ENCODE measurements at places on chromosomes 16 and 17.
A peak's percentile ranks its signal among the peaks of the same experiment; 100 is the strongest.

DNA sequence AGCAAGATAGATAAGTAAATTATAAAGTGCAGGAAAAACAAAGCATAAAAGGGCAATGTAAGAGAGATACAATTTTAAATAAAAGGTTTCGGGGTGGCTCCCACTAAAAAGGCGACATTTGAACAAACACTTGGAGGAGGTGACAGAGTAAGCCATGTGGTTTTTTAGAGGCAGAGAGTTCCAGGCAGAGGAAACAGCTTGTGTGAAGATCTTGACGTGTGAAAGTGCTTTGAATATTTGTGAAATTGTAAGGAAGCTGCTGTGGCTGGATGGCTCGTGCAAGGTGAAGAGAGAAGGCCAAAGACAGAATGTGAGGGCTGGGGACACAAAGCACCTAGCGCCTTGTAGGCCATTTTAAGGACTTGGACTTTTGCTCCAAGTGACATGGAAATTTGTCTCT, 28.6 kb upstream of the HYDIN start:
- DNase-seq, result no peak

DNA sequence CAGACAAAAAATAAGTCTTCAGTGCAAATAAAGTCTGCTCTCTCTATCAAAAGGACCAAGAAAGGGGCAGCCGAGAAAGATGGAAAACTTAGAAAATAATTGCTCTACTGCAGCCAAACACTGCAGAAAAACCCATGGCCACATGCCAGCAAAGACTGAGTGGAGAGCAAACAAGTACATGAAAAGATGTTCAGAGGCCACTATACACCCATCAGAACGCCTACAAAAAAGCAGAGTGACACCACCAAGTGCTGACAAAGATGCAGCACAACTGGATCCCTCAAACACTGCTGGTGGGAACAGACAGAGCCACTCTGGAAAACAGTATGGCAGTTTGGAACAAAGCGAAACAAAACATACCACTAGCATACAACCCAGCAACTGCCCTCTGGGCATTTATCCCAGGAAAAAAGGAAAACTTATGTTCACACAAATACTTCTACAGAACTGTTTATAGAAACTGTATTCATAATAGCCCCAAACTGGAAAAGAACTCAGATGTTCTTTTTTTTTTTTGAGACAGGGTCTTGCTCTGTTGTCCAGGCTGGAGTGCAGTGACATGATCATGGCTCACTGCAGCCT, 36.7 kb downstream of the KIAA0753 start:
- DNase-seq, result no peak

- no peak for DNase-seq
Measured at GRCh38 chr16:88886420-88886844, 20.0 kb upstream of the PABPN1L start.

- DNase-seq, result peak; percentile 27
Measured at GRCh38 chr17:72124438-72124775, 3.6 kb downstream of the SOX9 start.

DNA sequence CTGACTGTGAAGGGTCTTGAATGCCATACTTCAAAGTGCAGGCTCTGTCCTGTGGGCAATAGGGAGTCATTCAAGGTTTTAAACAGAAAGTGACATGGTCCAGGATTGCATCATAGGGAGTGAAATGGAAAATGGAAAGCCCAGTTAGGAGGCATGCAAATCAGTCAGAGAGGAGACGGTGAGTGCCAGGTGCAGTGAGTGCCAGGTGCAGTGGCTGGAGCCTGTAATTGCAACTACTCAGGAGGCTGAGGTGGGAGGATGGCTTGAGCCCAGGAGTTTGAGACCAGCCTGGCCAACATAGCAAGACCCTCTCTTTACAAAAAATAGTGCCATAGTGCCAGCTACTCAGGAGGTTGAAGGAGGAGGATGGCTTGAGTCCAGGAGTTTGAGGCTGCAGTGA, 35.2 kb upstream of the SIAH1 start:
- DNase-seq, result no peak

DNA sequence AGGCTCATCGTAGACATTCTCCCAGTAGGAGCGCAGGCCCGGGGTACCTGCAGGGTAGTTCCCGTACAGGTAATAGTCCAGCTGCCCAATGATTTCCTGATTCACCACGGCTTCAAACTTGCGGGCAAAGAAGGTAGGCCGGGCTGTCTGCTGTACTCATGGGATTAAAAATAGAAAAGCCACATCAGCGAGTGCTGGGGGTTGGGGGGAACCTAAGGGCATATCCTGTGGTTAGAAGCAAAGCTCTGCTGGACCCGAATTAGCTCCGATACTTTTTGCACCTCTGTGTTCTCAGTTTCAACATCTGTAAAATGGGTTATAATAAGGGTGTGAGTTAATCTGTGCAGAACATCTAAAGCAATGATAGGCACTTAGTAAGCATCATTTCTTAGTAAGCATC, 336.2 kb downstream of the XYLT1 start:
- no peak for DNase-seq

GRCh38 chr16:87025676-87026075, 291.5 kb downstream of the C16orf95 start:
- DNase-seq, result no peak

- DNase-seq, result peak; percentile 32
Measured at GRCh38 chr17:27559506-27560481, 71.2 kb upstream of the LGALS9 start.

- no peak for DNase-seq
Measured at GRCh38 chr17:6915620-6916019, 80.2 kb upstream of the ALOX12 start.

DNA sequence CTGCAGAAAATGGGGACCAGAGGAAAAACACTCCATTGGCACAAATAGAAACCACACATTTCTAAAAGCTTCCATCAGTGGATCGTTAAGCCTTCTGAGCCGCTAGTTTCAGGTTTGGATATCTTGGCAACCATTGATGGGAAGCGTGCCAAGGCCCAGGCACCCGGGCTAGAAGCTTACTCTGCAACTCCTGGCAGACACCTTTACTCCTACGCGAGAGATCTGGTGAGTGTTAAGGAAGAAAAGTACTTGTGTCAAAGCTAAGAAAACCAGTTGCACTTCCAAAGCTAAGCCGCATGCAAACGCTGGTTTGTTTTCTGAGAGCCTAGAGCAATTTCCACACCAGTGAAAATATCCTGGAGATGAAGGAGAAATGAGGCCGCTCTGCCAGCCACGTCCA, 472.4 kb downstream of the PMP22 start:
- DNase-seq, result no peak

DNA sequence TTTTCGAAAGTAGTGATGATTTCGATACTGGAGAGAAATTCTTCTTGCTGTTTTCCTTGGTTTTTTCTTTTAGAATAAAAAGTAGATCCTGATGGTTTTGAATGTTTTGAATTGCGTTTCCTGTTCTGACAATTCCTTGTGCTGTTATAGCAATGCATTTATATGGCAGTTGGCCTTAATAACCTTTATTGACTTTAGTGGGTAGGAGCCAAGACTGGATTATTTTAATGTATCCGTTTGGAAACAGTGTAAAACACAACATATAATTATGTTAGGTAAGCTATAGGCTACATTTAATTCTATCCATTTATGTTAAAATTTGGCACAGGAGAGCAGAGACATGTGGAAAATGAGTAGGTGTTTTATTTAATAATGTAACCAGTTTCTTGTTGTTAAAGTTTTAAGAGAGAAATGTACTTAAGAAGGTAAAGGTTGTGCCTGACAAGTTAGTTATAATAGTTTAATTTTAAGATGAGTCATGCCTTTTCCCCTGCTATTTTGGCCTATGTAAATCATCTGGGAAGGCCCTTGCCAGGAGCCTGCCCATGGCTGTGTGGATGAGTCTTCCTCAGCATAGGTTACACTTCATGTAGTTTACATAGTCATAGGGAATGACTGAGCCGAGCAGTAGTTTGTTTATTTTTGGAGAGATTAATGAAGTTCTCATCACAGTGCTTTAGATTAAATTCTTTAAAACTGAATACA, 189.9 kb downstream of the FTO start:
- no peak for DNase-seq

GRCh38 chr17:2371183-2372130, 29.4 kb downstream of the MNT start:
- no peak for DNase-seq

DNA sequence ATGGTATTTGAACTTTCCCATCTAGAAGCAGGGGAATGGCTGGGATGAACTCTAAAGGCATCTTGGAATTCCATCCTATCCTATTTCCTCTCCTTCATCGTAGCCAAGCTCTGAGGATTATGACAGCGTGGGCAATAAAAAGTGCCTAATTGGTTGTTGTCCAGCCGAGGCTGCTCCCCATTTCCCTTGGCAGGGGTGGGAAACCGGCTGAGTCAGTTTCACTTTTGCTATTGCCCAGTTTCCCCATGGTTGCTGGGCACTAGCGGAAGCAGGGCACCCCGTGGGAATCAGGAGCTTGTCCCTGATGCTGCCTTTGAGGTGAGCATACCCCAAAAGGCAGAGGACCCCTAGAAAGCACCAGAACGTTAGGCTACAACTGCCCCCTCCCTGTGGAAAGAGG, 13.8 kb upstream of the SP2 start:
- no peak for DNase-seq

DNA sequence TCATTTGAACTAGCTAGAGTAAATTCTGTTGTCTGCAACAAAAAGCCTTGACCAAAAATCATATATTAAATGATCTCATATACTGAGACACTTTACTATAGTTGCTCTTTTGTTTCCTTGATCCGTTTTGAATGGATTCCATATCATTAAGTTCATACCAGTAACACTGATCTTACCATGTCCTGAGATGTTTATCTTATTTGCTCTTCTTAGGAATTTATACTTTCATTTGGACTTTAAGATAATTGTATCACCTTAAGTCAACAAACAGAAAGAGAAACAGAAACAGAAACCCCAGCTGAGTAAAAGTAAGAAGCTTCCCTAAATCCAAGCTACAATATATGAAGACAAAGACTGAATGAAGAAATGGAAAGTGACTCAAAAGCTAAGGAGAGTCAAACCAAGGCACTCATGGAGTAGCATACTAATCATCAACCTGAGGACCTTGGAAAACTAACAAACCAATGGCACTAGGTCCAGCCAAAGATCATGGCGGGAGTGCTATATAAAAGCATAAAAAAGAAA, 106.5 kb upstream of the COX10 start:
- DNase-seq, result no peak

DNA sequence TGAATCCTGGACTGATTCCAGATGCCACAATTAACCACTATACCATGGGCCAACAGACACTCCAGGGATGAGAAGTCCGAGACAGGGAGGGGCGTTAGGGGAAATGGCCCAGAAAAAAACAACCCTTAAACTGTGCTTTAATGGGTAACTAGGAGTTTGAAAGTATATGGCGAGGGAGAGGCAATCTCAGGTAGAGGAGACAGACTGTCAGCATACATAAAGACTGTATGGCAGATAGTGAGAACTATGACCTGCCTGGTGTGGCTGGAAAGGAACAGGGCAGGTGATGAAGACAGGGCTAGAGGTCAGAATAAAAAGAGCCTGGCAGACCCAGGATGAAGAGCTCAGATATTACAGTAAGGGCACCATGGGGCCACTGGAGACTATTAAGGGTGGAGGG, 8.1 kb downstream of the ZZEF1 start:
- no peak for DNase-seq

GRCh38 chr17:65584604-65585521, 23.4 kb upstream of the AXIN2 start:
- no peak for DNase-seq

Data from midbrain (tissue), 1 donor.